ENCODE measurements at places on chromosomes 5 and 9.

GRCh38 chr5:88825584-88826315, 57.2 kb downstream of the MEF2C start:
- DNase-seq, result no peak

DNA sequence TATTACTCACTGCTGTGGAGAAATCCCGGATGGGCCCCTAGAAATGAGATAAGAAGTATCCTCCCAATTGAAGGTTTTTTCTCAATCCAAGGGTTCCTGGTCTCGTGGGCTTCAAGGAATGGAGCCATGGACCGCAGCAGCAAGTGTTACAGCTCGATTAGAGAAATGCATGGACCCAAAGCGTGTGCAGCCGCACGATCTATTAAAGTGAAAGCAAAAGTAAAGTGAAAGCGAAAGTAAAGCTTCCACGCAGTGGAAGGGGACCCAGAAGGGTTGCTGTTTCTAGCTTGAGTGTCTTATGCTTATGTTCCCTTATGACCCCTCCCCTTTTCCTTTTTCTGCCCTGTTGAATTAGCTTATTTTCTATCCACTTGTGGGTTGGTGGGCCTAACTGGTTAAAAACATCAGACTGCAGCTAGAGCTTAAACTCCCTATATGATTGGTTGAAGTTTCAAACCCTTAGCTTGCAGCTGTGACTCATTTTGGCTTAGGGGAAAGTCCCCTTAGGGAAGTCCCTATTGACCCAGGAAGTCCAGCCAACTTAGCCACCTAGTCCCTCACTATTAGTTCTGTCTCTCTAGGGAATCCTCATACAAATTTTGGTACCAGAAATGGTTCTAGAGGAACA, 1111.8 kb downstream of the TAF11L14 start:
- DNase-seq, result peak; percentile 23

DNA sequence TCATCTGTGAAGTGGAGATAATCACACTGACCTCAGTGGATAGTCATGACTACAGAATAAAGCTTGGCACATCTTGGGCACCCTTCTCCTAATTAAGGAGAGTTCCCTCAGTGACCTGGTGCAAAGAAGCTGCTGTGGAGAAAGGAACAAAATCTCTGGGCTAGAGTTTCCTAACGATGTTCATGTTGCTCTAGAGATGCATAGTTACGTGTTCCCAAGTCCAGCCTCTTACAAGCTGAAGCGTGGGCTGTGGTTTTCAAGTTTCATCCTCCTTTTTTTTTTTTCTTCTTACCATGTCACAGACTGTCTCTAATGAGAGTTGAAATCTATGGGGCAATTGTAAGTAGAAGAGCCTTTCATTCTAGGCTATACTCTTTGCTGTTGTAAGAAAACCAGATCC, 113.8 kb downstream of the DOCK8 start:
- DNase-seq, result no peak

GRCh38 chr9:12783767-12784460, 9.1 kb downstream of the LURAP1L start:
- no peak for DNase-seq

DNA sequence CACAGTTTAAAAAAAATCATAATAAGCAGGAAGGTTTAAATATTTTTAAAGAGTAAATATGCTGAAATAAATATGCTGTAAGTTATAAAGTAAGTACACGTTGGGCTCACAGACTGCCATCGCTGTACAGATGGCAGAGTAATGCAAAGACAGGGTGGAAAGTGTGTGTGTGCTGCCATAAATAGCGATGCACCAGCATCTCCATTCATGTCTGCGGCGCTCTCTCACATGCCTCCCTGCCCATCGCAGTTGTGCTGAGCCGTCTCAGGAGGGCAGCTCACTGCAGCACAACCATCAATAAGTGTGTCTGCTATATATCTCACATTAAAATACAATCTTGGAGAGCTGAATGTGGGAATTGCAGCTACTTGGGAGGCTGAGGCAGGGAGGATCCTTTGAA, 14.3 kb downstream of the MOCS2 start:
- DNase-seq, result no peak

GRCh38 chr5:2631758-2632157, 119.7 kb downstream of the IRX2 start:
- no peak for DNase-seq

DNA sequence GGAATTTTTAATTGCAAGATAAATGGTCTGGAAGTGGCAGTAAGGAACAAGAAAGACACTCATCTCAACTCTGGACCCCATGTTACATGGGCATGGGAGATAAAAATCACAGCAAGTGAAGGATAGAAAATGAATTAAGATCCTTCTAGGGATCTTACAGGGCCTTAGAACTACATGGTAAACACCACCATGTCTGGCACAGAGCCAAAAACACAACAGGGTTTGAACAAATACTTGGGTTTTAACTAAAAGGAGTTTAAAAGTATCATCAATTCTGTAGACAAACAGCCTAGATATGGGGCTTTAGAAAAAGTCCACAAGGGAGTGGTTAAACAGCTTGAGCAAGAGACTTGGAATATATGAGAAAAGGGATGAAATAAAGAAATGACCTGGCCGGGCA, 366.4 kb downstream of the ARL15 start:
- DNase-seq, result no peak

DNA sequence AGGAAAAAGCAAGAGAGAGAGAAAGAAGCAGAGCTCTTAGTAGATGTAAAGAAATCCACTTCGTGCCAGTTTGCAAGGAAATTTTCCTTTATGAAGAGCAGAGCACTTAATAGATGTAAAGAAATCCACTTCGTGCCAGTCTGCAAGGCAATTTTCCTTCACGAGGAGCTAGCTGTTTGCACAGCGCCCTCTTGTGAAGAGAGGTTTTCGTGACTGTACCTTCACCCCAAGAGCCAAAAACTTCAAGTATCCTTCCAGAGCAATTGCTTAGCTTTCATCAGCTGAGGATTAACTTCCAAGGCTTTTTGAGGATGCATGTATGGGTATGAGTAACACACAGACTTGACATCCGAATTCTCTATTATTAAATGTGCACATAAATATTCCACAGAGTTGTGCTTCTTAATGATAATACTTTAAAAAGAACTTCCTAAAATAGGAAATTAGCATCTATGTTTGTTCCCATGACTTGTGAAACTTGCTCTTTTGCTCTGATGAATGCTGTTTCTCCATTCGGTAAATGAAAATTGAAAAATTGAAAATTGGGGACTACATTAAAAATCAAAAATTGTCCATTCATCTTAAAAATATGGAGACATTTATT, 525.6 kb downstream of the PDE4D start:
- DNase-seq, result peak; percentile 26

DNA sequence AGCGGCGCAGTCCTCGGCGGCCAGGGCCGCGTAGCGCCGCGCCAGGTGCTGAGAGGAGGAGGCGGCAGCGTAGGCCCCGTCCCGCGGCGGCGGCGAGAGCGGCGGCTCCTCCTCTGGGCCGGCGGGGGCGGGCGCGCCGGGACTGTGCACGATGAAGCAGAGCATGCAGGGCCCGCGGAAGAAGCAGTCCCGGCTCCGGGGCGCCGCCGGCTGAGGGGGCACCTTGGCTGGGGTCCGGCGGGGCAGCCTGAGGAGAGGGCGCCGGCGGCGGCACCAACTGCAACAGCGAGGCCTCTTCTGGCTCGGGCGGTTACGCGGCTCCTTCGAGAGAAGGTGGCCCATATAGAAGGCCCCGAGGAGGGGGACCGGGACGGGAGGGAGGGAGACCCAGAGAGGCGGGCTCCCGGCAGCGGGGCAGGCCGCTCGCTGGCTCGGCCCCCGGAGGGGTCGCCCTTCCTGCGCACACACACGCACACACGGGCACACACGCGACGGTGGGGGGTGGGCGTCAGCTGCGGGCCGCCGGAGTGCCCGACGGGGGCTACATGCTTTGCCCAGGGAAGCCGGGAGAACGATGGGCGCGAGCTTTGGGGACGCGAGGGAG, 446 bp downstream of the FBXL17 start:
- DNase-seq, result peak; percentile 77

- no peak for DNase-seq
Observed at GRCh38 chr9:18485714-18486113, 11.8 kb downstream of the ADAMTSL1 start.

GRCh38 chr5:34535944-34536623, 120.0 kb upstream of the RAI14 start:
- no peak for DNase-seq

- no peak for DNase-seq
Observed at GRCh38 chr5:153222936-153223335, 267.5 kb upstream of the GRIA1 start.

GRCh38 chr5:96336351-96336985, 96.6 kb downstream of the PCSK1 start:
- peak; percentile 59 for DNase-seq

DNA sequence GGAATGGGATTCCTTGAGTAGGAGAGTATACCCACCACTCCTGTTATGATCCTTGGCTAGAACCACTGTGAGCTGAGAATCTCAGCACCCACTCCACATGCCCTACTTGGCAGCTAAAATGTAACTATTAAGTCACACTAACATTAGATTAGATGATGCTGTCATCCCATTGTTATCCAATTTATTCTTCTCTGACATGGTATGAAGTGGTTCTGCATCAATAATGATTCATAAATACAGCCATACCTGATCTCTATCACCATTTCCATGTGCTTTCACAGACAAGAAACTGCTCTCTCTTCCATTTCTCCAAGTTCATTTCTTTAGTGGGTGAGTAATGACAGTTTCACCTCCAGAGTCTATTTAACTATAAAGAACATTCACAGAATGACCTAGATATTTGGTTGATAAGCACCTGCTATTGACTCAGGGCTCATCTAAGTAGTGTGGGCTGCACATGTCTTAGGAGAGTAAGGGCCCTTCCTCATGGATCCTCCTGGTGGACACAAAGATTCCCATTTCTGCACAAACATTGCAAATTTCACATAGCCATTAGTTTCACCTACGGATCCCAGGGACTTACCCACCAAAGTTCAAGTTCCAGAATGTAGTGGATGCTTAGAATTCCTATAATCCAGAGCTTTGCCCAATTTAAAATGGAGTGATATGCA, 187.9 kb downstream of the EBF1 start:
- DNase-seq, result no peak

DNA sequence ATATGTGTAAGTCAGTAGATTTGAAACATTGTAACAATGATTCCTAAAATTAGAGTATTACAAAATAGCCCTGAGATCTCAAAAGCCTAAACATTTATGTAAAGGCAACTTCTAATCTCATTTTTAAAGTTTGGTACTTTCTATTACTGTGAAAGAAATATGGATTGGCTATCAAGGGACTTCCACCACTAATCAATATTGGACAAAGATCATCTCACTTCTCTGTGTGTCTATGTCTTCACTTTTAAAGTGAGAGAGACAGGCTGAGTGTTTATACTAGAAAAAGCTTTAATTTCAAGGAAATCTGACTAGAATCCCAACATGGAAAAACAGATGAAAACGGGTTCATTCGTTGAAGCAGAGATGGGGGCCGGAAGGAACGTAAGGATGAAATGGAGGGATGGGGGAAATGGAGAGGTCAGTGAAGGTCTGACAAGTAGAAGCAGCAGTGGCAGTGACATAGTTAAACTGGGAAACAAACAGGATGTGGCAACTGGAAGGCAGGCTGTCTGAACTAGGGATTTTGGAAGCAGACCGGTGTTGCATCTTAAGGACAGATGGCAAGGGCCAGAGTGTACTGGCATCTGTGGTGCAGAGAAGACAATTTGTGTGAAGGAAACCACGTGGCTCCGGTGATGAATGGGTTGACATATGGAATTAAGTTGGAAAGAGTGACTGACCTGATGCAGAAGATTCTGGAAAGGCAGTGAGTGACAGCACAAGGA, 60.8 kb downstream of the PDE4D start:
- no peak for DNase-seq

DNA sequence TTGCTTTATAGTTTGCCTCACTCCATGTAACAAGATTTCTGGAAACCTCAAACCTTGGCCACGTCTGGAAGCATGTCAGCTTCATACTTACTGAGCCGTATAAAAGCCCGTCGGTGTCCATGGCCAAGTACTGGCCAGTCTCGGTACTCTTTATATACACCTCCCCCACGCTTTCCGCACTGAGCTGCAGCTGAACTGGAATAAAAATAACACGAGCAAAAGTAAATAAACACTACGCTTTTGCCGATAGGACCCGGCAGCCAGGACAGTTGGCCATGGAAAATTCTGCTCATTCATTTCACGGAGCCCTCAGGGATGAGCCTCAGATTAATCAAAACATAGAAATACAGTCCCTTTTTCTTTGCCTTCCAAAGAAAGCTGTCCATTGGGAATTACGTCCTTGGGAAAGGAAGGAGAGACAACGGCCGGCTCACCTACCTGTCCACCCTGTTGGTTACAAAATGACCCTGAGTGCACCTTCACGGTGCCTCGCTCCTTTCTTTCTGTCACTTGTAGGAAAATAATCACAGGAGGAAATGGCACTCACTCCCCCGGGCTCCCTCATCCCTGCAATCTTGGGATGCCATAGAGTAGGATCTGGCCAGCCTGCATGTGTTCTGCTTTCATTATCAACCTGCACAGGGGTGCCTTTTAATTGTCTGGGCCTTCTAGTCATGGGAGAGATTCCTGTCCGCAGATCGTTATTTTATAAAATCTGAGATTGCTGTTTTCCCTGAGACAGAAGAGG, 85.1 kb downstream of the FGF1 start:
- no peak for DNase-seq

- no peak for DNase-seq
Observed at GRCh38 chr5:120139039-120139438, 325.1 kb upstream of the PRR16 start.

- DNase-seq, result no peak
Observed at GRCh38 chr9:134007150-134007549, 15.0 kb upstream of the VAV2 start.

DNA sequence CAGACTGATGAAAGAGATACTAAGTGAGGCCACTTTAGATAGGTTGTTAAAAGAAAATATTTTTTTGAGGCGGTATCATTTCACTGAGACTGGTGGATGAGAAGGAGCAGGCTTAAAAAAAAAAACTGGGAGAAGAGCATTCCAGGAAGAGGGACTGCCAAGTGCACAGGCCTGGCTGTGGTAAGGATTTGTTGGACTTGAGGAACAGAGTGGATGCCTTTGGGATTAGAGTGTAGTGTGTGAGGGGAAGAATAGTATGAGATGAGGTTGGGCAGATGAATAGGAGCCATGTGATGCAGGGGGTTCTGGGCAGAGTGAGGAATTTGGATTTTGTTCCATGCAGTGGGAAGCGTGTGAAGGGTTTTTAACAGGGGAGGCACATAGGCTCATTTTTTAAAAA, 57.9 kb downstream of the PBX3 start:
- DNase-seq, result no peak

GRCh38 chr5:110063640-110064602, 374.2 kb downstream of the MAN2A1 start:
- no peak for DNase-seq
